ENCODE measurements at places on chromosomes 5 and 9. TPM values are rescaled to one million over a fixed set of nuclear protein-coding genes. Genes with fewer than 3 reads are reported as not detected.
A peak's percentile ranks its signal among the peaks of the same experiment; 100 is the strongest.

- no peaks in the 10 kb centered on the region for H3K36me3 ChIP-seq
- H3K27ac ChIP-seq: peak overlapping the region; percentile 8
- no peaks in the 10 kb centered on the region for H3K27me3 ChIP-seq
- DNase-seq: no peak
- peaks cover 43% of the 10 kb centered on the region for H3K4me1 ChIP-seq
Observed at GRCh38 chr9:37417252-37417803, 5.2 kb upstream of the GRHPR start.

GRCh38 chr9:5720151-5720550, 91.2 kb downstream of the RIC1 start:
- no peak for DNase-seq
- H3K36me3 ChIP-seq: no peaks in the 10 kb centered on the region
- H3K27ac ChIP-seq: no peak overlapping the region
- no peak overlapping the region for H3K4me3 ChIP-seq
- no peaks in the 10 kb centered on the region for H3K4me1 ChIP-seq
- H3K27me3 ChIP-seq: no peaks in the 10 kb centered on the region

DNA sequence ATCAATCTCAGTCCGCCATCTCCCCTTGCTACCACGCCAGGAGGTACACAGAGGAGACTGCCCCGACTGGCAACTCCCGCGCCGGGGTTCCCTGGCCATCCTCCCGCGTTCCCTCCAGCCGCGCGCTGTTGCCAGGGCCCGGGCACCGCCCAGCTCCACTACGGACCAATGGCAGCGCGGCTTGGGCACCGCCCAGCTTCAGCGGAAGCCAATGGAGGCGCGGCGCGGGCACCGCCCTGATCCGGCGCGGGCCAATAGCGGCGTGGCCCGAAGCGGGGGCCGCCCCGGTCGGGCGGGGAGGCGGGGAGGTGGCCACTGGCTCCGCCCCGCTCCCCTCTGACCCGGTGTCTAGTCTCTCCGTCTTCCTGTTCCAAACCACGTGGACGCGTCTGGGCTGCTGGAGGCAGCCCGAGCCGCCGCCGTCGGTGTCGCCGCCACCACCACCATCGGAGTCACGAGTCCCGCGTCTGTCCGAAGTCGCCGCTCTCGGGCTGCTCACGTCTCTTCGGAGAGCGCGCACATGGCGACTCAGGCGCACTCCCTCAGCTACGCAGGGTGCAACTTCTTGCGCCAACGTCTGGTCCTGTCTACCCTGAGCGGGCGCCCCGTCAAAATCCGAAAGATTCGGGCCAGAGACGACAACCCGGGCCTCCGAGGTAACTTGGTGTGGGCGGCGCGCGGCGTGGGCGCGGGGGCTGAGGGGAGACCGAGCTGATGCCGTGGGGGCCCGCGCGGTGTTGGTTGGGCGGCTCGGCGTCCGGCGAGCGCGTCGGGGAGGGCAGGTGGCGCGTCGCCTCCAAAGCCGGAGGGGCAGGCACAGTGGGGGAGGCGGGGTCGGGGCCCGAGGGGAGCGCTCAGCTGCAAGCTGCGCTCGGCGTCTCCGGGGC, at the start of gene RCL1:
Gene RCL1 (plus strand): TSS at position 373 of the 887 bp plus-strand sequence. CDS start 148 bp downstream, at position 521.
- H3K27me3 ChIP-seq: no peaks in the 10 kb centered on the region
- H3K36me3 ChIP-seq: no peaks in the 10 kb centered on the region
- H3K4me3 ChIP-seq: peak within 1 kb of the TSS; percentile 65
- peak; percentile 20 for DNase-seq
- H3K4me1 ChIP-seq: peaks cover 2% of the 10 kb centered on the region

DNA sequence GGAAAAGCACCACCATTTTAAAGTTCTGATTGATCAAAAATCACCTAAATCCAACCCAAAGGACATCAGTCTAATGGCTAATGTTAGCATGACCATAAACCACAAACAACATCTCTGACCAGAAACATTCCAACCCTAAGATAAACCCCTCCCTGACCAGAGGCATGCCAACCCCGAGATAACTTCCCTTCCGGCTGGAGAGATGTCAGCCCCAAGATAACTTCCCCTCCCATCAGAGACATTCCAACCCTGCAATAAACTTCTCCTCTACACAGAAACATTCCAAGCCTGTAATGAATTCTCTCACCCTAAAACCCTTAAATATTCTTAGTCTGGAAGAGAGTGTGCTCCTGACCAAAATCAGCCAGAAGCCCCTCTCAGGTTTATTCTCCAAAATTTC, 364.3 kb downstream of the KCNN2 start:
- no peak overlapping the region for H3K4me3 ChIP-seq
- H3K36me3 ChIP-seq: no peaks in the 10 kb centered on the region
- no peak overlapping the region for H3K27ac ChIP-seq
- DNase-seq: no peak

GRCh38 chr9:112705768-112706427, 12.0 kb downstream of the INIP start:
- DNase-seq: no peak
- no peaks in the 10 kb centered on the region for H3K36me3 ChIP-seq
- no peaks in the 10 kb centered on the region for H3K4me1 ChIP-seq
- no peak overlapping the region for H3K4me3 ChIP-seq

DNA sequence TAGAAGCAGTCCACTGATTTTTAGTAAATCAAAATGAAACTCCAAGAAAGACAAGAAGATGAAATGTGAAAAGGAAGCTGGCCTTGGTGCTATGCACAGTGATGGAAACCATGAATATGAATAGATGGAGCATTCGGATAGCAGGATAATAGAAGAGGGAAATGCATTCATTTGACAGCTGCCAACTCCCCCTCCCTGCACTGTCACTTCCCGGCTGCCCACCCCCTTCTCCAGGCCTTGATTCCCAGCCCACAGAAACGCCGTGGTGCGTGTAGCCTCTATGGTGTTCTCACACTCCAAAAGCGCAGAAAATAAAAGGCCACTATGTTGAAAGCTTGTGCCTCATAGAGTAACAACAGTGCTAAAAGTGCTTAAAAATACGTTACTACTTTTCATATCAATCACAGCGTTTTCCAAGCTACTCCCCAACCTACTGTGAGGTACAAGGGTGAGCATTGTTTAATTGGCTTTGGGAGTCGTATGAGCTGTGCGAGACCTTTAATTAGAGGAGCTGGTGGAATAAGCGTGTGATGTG, 26.1 kb upstream of the IFNK start:
- no peaks in the 10 kb centered on the region for H3K4me1 ChIP-seq
- no peak overlapping the region for H3K27ac ChIP-seq
- DNase-seq: no peak
- no peak overlapping the region for H3K4me3 ChIP-seq

Gene RBM18
- 19.2 TPM for total RNA-seq

DNA sequence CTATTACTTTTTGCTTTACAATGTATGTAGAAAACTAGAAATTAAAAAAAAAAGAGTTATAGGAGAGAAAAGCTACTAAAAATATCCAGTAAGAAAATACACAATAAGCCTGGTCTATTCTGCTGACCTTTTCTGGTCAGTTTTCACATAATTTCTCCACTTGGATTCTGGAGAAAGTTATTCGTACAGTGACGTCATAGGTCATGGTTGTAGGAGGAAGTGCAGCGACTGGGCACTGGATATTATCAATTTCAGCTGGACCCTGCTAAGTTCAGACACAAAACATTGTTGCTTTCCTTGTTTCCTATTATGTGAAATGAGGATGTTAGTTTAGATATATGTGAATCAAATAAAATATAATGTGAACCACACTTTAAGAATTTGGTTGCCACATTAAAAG, 201.2 kb downstream of the MTRR start:
- H3K36me3 ChIP-seq: no peaks in the 10 kb centered on the region
- H3K4me3 ChIP-seq: no peak overlapping the region
- DNase-seq: no peak
- no peaks in the 10 kb centered on the region for H3K27me3 ChIP-seq
- H3K4me1 ChIP-seq: no peaks in the 10 kb centered on the region

DNA sequence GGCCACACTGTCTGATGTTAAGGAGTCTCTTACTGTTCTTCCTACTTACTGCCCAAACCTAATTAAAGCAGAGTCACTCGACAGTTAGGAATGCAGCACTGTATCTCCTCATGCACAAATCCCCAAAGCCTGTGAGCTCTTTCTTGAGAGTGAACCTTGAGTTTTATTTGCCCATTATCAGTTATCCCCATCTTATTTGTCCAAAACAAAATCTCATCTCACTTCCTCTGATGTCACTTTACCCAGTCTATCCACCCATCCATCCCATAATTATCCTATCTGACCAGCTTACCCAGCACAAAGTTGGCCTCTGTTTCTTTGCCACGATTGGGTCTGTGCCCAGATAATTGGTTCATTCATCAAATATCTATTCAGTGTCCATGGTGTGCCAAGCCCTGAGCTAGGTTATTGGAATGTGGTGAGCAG, 250.8 kb downstream of the SLIT3 start:
- no peaks in the 10 kb centered on the region for H3K36me3 ChIP-seq
- H3K4me3 ChIP-seq: no peak overlapping the region
- H3K27ac ChIP-seq: no peak overlapping the region
- H3K4me1 ChIP-seq: no peaks in the 10 kb centered on the region

GRCh38 chr5:175887463-175887862, 16.1 kb downstream of the CPLX2 start:
- H3K4me3 ChIP-seq: no peak overlapping the region
- DNase-seq: no peak
- H3K27me3 ChIP-seq: no peaks in the 10 kb centered on the region

- H3K4me3 ChIP-seq: no peak overlapping the region
- no peaks in the 10 kb centered on the region for H3K27me3 ChIP-seq
- peaks cover 6% of the 10 kb centered on the region for H3K4me1 ChIP-seq
- H3K27ac ChIP-seq: no peak overlapping the region
Observed at GRCh38 chr5:142977363-142978051, 207.3 kb downstream of the ARHGAP26 start.

Gene PCA3
- not detected for total RNA-seq

Gene FOXD4
- 0.23 TPM for total RNA-seq

DNA sequence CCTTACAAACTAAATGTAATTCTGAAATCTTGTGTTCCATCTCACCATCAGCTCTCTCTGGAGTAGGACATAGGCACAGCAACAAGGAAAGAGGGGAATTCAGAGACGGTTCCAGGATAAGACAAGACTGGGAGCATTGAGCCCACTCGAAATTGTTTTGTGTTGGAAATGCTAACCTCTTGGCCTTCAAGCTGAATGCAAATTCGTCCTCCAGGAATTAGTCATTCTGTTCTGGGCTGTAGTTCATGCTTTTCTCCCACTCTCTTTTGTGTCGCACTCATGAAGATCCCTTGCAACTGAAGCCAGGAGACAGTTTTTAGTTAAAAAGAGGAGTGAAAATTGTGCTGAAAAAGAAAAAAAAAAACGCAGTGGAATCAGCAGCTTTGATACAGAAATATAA, 121.7 kb upstream of the SEMA6A start:
- H3K27me3 ChIP-seq: no peaks in the 10 kb centered on the region
- DNase-seq: no peak
- H3K4me1 ChIP-seq: no peaks in the 10 kb centered on the region
- no peak overlapping the region for H3K27ac ChIP-seq
- no peak overlapping the region for H3K4me3 ChIP-seq
- no peaks in the 10 kb centered on the region for H3K36me3 ChIP-seq

DNA sequence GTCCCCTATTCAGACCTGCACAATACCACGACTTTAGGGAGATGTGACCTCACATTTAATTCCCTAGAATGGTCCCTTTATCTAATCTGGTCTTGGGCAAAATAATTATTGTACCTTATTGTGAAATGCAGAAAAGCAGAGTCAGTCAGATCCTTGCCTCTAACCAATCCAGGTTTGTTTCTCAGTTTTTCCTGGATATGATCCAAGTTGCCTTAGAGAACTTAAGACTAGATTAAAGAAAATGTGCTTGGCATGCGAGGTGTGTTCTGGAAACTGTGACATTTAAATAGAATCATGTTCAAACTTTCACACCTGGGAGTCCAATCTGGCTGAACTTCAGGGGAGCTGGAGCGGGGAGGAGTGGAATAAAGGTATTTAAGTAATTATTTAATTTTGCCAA, 696.2 kb downstream of the DNAH5 start:
- no peak overlapping the region for H3K4me3 ChIP-seq
- DNase-seq: no peak
- no peak overlapping the region for H3K27ac ChIP-seq
- no peaks in the 10 kb centered on the region for H3K4me1 ChIP-seq
- no peaks in the 10 kb centered on the region for H3K27me3 ChIP-seq

DNA sequence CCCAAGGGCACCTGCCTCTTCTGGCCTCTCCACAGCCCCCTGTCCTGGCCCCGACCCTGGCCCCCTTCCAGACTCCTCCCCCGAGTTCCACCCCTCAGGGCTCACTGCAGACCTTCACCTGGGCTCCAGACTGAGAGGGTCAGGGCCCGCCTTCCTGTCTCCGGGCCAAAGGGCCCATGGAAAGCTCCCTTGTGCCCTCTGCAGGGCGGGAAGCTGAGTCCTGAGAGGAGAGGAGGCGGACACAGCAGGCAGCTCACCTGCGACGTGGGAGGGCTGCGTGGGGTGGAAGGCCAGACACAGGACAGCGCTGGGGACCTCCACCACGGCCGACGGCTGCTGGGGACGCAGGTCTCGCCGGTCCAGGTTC, 20.6 kb downstream of the DYNC2I2 start:
- peaks cover 32% of the 10 kb centered on the region for H3K4me1 ChIP-seq
- no peaks in the 10 kb centered on the region for H3K27me3 ChIP-seq
- H3K36me3 ChIP-seq: peaks cover 8% of the 10 kb centered on the region
- no peak overlapping the region for H3K4me3 ChIP-seq

DNA sequence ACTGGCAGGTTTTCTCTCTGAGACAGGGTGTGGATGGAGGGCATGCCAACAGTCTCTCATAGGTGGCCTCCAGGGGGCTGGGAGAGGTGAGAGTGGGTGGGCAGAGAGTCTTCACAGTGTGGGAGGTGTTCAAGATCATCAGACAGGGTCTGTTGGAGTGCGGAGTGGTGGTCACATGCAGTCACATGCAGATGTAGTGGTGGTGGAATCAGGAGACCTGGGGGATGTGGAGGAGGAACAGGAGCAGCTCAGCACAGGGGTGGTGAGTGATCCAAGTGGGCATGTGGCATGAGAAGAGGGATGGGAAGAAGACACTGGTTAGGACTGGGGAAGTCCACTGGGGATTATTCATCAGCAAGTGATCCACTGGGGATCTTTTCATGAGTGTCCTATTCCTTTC, 5.8 kb downstream of the GM2A start:
- no peaks in the 10 kb centered on the region for H3K36me3 ChIP-seq
- DNase-seq: no peak
- H3K27ac ChIP-seq: no peak overlapping the region
- H3K4me1 ChIP-seq: 0 out of 2 replicates have a peak, but pooled peaks cover 3% of the 10 kb centered on the region

- no peaks in the 10 kb centered on the region for H3K36me3 ChIP-seq
- no peaks in the 10 kb centered on the region for H3K4me1 ChIP-seq
- no peak overlapping the region for H3K27ac ChIP-seq
- DNase-seq: no peak
- no peak overlapping the region for H3K4me3 ChIP-seq
Observed at GRCh38 chr5:94745786-94746730, 127.6 kb downstream of the SLF1 start.

Gene FYB1
- 0.46 TPM for total RNA-seq

GRCh38 chr5:125408448-125409233, 662.2 kb upstream of the ZNF608 start:
- DNase-seq: no peak
- H3K27me3 ChIP-seq: no peaks in the 10 kb centered on the region
- peak overlapping the region; percentile 95 for H3K27ac ChIP-seq
- peaks cover 62% of the 10 kb centered on the region for H3K4me1 ChIP-seq
- H3K36me3 ChIP-seq: no peaks in the 10 kb centered on the region

Gene LAMC3
- 16.4 TPM for total RNA-seq

- H3K4me1 ChIP-seq: no peaks in the 10 kb centered on the region
- no peak overlapping the region for H3K4me3 ChIP-seq
- no peaks in the 10 kb centered on the region for H3K27me3 ChIP-seq
- no peak overlapping the region for H3K27ac ChIP-seq
- 0 out of 2 replicates have a peak, but pooled peaks cover 4% of the 10 kb centered on the region for H3K36me3 ChIP-seq
Observed at GRCh38 chr9:135821733-135822373, 85.5 kb downstream of the CAMSAP1 start.

Gene CACNA1B
- total RNA-seq: 0.49 TPM

- no peak overlapping the region for H3K27ac ChIP-seq
- no peaks in the 10 kb centered on the region for H3K4me1 ChIP-seq
- DNase-seq: no peak
- no peaks in the 10 kb centered on the region for H3K36me3 ChIP-seq
- no peaks in the 10 kb centered on the region for H3K27me3 ChIP-seq
- no peak overlapping the region for H3K4me3 ChIP-seq
Observed at GRCh38 chr5:119063579-119064379, 7.1 kb upstream of the DMXL1 start.

Measured in Panc1 (cell line).